ENCODE measurements at places on chromosomes 6 and 20. TPM values are rescaled to one million over a fixed set of nuclear protein-coding genes. Genes with fewer than 3 reads are reported as not detected.

Gene PAK5
- total RNA-seq: not detected

Gene BTBD3
- 23.7 TPM for total RNA-seq

Gene PKIB
- 1.2 TPM for total RNA-seq

Gene NXT1
- total RNA-seq: 36.6 TPM

Gene SLC22A16
- total RNA-seq: under 0.01 TPM

Gene FGD2
- not detected for total RNA-seq

Gene DDX43
- 1.2 TPM for total RNA-seq

Gene GNMT
- total RNA-seq: not detected

Gene PAX1
- not detected for total RNA-seq

Gene OR12D3
- not detected for total RNA-seq

Gene FERMT1
- total RNA-seq: 6.3 TPM

Gene TTK
- total RNA-seq: 6.2 TPM

Gene GPX5
- not detected for total RNA-seq

Gene NR2E1
- not detected for total RNA-seq

Gene HLA-DOB
- total RNA-seq: under 0.01 TPM

Gene TSPO2
- total RNA-seq: not detected

Gene PROKR2
- total RNA-seq: not detected

Gene RFX6
- total RNA-seq: not detected

Gene SLC12A5
- total RNA-seq: not detected

Gene SPDEF
- not detected for total RNA-seq

Gene NKAIN2
- not detected for total RNA-seq

Gene KHDC1L
- total RNA-seq: not detected

Gene SLCO4A1
- 0.56 TPM for total RNA-seq

Gene GNAS-AS1
- 0.58 TPM for total RNA-seq

Gene ANKEF1
- total RNA-seq: 0.96 TPM

Gene MCHR2
- not detected for total RNA-seq

Gene XKR7
- under 0.01 TPM for total RNA-seq

Gene DPPA5
- total RNA-seq: not detected

Gene SDC4
- 106 TPM for total RNA-seq

Gene TFAP2A
- not detected for total RNA-seq

Gene CDH4
- 0.28 TPM for total RNA-seq

Gene VARS2
- 16.5 TPM for total RNA-seq

Gene MUC21
- total RNA-seq: not detected

Gene SGK2
- total RNA-seq: 0.28 TPM

Gene MKKS
- 5.9 TPM for total RNA-seq

Gene LTB
- 0.28 TPM for total RNA-seq

Gene LTA
- total RNA-seq: not detected

Gene MAS1
- under 0.01 TPM for total RNA-seq

Gene THBS2
- total RNA-seq: 629 TPM

Gene ESR1
- 1.1 TPM for total RNA-seq

Gene ULBP1
- total RNA-seq: under 0.01 TPM

Gene DUSP15
- not detected for total RNA-seq

Gene EDN3
- total RNA-seq: not detected

Gene IYD
- total RNA-seq: not detected

Gene RIPPLY2
- total RNA-seq: not detected

Gene SNPH
- total RNA-seq: 13.6 TPM

Gene LY6G5C
- 1.7 TPM for total RNA-seq

Gene CRISP2
- not detected for total RNA-seq

Gene FAM83C
- total RNA-seq: under 0.01 TPM

Gene STMND1
- not detected for total RNA-seq

Gene OTOR
- not detected for total RNA-seq

Gene HSPA1B
- total RNA-seq: 235 TPM

Gene HLA-DOA
- total RNA-seq: not detected

Gene C6orf136
- 8.8 TPM for total RNA-seq

Gene PCSK2
- not detected for total RNA-seq

Data from regular cardiac myocyte (primary cell).